ENCODE measurements at places on chromosomes 6 and 20.
A peak's percentile ranks its signal among the peaks of the same experiment; 100 is the strongest.

GRCh38 chr20:52565614-52566013 lies 374.0 kb upstream of the ZFP64 start:
- DNase-seq: no peak

DNA sequence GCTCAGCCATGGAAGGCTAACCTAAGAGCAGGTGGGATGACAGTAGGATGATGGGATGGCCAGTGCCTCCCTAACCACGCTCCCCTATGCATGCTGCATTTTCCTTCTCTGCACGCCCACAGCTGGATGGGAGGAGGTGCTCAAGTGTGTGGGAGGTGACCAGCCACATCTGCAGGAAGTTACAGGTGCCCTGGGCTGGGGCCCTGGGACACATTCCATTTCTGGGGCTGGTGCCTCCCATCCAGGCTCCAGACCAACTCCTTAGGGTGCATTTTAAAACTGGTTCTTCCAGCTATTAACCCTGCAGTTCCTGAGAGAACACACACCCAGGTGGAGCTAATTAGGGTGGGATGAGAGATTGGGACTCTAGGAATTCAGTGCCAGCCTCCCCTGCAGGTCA lies 135.3 kb upstream of the ARMC2 start:
- no peak for DNase-seq

DNA sequence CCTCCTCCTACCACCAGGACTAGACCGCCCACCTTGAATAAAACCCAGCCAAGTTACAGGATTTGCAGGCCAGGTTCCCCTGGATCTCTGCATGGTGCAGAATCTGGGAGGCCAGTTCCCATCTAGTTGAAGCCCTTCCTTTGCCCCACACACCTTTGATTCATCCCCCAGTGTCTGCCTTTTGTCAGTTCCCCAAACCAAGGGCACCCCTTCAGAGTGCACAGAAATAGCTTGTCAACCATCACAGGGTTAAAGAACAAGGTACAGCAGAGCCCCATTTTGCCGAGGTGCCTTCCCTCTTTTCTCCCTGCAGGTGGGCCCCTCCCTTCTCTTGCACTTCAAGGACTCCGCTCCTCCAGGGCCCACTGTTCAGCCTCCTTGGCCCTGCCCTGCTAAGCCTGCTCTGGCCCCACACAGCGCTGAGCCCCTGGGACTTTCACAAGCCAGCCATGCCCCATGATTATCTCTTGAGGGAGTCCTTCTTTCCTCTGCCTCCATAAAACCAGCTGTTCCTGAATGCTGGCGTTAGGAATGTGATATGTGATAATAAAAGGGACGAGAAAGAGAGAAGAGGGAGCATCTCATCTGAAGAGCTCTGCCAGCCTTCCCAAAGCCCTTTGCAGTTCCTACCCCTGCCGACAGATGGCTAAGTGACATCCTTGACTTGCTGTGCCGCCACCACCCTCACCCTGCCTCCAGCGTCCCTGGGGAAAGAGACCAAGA lies 280.3 kb downstream of the CDC5L start:
- no peak for DNase-seq

GRCh38 chr6:142950291-142950690 lies 5.3 kb upstream of the HIVEP2 start:
- DNase-seq: no peak

DNA sequence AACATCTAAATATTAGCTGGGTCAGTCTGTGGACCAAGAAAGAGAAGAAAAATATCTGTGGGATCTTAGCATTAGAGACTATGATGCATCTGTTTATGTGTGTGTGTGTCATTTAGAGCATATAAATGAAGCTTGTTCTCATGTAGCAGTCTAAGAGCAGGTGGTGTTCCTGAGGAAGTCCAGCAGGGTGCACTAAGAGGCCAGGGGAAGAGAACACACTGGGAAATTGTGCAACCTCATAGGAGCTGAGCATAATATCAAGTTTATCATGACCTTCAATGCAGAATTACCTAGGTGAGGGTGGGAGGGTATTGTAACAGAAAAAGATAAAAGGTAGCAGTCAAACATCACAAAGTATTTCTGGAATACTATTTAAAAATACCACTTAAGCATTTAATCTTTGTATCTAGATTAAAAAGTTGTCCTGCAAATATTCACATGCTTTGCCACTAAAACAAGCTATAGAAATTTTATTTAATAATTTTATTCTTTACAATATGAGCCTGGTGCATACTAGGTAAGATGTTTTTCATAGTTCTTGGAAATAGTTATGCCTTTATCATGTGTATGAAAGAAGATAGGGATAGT lies 80.5 kb downstream of the SMPDL3A start:
- DNase-seq: peak; percentile 9

- no peak for DNase-seq
Measured at GRCh38 chr6:3888153-3888957, 39.2 kb downstream of the FAM50B start.
